Head of caudate nucleus (tissue), 42 donors: ENCODE measurements at places on chromosomes 3 and 15.

- DNase-seq: no peak
Observed at GRCh38 chr3:153957421-153957820, 163.8 kb upstream of the ARHGEF26 start.

GRCh38 chr3:127985216-127985615 lies 67.0 kb upstream of the SEC61A1 start:
- no peak for DNase-seq

DNA sequence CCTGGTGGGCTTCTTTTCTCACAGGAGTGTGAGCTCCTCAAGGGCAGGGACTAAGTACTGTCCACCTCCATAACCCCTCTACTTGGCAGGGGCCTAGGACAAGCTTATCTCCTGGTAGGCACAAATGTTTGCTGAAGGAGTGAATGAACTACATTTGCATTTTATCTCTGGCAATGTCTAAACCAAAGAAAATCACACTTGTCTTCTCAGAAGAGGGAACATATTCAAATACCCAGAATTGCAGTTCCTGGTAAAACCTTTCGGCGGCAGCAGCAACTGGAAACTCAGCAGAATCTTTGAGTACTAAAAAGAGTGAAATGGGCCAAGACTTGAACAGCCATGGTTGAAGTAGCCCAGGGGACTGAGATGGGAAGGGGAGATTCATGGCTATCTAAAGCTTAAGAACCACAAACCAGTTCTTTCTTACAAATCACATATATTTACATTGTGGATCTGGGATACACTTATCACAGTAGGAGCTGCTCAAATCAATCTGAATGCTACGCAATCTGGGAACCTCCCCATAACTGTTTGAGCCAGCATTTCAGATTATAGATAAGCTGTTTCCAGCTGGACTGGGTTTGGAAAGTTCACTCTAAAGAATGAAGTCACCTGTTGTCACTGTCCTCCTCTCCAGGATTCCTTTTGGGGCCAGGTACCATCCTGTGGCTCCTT lies 18.7 kb upstream of the PTPN9 start:
- DNase-seq: peak; percentile 23

DNA sequence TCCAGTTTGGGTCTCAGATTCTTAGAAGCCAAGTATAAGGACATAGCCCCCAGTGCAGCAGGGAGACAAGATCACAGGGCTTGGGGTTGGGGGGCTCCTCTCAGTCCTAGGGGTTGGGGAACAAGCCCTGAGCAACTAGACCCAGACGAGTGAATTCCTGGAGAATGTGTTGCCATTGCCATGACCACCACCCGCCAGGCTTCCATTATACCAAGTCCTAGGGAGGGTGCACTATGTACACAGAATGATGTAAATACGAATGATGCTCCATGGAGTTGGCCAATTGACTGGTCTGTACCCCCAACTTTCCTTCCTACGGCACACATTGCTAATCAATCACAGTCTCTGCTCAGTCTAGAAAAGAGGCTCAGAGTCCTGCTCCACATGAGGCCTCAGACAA lies 8.8 kb downstream of the IQCF1 start:
- no peak for DNase-seq

DNA sequence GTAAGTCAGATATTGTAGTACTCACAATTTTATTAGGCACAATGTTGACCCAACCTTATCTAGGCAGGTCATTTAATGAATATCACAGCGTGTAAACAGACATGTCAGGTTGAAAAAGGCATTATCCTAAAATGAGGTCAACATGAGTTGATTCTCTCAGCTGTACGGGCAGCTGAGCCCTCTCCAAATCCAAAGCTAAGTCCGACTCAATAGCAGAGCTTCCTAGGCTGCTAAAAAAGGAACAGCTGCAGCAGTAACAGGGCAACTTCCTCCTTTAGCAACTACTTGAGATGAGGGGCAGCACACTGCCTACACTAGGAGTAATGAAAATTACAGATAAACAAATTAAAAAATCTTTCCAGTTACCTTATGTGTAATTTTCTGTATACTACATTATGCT lies 189.2 kb downstream of the CADM2 start:
- DNase-seq: no peak

- no peak for DNase-seq
Observed at GRCh38 chr15:71451130-71451529, 335.9 kb downstream of the THSD4 start.

DNA sequence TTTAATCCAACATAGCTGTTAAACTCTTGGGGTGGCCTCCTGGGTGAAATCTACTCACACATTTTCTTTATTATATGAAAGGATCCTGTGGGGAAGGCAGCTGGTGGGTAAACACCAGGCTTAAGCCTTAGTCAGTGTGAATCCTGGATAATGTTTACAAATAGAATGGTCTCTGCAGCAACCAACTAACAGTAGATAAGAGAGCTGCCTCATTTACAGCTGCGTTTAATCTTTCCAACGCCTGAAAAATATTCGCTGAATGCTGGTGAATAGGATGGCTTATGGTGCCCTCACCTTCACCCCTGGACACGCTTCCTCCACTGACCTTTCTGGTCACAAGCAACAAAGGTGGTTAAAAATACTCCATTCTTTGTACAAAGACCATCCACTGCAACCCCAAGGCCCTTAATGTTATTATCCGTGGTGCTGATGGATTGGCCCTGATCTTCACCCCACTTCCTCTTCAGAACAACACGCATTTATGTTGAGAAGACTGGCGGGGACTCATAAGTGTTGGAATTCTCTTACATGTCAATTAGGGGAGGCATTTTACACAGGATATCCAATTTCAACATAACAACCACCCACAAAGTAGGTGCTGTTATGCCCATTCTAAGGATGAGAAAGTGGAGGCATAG lies 120.0 kb upstream of the FRMD4B start:
- no peak for DNase-seq

GRCh38 chr3:4418156-4418555 lies 48.9 kb downstream of the SUMF1 start:
- no peak for DNase-seq

DNA sequence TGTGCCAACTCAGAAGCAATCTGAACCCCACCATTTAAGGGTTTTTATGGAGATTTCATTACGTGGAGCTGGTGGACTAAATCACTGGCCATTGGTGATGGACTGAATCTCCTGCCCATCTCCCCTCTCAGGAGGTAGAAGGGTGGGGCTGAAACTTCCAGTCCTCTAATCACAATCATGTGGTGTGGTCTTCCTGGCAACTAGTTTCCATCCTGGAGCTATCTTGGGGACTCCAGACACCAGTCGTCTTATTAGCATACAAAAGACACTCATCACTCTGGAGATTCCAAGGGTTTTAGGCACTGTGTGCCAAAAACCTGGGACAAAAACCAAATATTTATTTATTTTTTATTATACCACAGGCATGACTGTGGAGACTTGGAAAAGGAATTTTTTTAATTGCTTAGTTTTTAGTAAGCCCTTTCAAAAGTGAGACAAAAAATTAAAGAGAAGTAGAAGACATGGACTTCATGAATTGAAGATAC lies 203.6 kb downstream of the WNT5A start:
- no peak for DNase-seq

DNA sequence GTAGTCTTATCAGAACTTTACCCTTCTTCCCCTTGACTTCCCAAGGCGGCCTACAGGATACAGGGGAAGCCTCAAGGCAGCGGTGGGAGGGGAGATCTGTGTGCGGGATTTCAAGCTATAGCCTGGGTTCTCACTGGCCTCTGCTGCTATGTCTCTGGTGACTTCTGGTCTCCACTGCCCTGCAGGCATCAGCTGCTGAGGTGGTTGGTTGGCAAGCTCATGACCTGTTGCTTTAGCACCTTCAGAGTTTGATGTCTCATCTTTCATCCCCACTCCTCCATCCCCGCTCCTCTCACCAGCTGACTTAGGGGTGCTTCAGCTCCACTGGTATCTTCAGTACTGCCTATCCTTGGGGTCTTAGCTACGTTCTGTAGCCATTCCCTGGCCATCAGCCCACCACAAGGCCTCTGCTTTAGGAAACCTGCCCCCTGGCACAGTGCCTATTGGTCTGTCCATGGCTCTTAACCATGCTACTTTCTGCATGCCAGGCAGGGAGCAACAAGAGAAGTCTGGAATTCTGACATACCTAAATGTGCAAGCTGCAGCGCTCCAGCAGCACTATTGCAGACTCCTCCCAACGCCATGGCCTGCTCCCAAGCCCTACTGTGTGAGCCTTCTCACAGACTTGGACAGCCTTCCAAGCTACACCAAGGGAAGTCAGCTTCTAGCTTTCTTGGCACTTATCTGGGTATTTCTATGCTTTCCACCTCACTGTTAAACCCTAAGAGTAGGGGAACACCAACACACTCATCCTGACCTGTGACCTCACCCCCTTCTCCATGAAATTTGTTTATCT lies 1.8 kb upstream of the YEATS2 start:
- DNase-seq: no peak

GRCh38 chr3:160707187-160707794 lies 30.3 kb downstream of the ARL14 start:
- DNase-seq: peak; percentile 23

GRCh38 chr3:18987862-18988447 lies 160.4 kb upstream of the KCNH8 start:
- DNase-seq: no peak

DNA sequence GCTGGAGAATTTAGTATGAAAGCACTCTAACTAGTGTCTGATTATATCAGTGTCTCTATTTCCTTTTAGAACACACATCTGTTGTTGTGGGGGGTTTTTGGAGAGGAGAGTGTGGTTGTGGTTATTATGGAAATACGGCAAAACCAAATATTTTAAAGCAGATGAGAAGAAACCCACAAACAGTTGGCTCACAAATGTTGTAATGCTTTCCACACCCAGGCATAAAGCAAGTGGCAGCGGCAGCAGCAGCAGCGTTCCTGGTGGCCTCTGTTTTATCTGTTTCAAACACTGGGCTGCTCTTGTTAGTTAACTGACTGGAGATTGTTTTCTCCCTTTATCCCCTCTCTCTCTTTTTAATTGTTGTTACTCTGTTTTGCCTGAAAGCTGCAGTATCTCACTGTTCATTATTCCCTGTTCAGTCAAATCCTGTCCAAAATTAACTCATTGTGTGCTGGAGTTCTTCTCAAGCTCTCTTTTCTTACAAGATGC lies 1045.5 kb upstream of the NR2F2 start:
- no peak for DNase-seq

DNA sequence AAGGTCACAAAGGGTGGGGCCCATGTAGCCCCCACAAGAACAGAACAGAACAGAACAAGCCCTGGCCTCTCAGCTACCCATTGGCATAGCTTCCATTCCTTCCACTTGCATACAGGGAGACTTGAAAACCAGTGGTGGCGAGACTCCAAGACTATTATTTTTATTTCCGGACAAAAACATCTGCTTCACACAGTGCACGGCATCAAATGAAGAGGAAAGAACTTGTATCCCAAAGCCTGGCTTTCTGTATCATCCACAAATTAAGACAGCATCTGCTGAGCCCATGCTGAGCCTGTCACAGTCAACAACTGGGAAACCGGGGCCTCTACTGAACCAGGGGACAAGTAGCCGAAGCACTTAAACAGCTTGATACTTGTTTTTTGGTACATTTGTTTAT lies 56.0 kb downstream of the CLEC3B start:
- DNase-seq: no peak

- DNase-seq: no peak
Observed at GRCh38 chr3:185739264-185739701, 85.6 kb downstream of the IGF2BP2 start.

DNA sequence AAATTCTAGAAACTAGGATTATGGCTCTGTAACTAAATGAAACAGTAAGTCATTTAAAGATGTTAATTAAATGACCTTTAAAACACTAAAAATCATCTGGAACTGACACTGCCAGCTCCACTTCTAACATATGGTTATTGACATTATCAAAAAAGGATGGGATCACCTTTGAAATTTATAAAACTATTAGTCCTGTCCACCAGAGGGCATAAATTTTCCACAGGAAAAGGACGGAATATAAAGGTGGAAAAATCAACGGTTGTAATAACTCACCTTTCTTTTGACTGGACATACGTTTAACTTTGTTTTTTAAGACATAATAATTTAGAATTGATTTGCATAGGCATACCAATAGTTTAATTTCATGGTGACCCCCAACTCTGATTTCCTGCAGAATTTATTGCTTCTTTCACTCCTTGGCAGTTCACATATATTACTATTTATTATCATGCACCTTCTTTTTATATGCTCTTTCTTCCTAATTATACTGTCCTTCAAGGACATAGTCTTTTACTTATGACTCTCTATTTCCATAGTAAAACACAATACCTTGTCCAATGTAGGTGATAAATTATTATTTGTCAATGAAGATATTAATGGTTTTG lies 345.7 kb downstream of the CADM2 start:
- no peak for DNase-seq

- no peak for DNase-seq
Observed at GRCh38 chr3:135448520-135448919, 517.0 kb upstream of the PPP2R3A start.

DNA sequence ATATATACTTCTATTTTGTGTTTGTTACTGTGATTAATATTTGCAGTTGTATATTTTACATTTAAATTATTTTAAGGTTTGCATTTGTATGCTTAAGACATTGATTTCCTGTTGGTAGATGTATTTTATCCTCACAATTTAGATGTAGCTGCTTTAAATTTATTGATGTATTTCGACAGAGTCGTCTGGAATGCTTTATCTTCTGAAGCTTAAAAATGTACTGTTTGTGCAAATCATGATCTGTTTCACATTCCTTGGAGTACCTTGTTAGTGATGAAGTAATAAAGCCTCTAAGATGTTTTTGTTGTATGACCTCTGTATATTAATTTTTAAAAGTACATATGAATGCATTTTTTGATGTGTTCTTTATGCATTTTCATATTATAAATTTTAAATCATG lies 1.9 kb downstream of the CHD2 start:
- no peak for DNase-seq

DNA sequence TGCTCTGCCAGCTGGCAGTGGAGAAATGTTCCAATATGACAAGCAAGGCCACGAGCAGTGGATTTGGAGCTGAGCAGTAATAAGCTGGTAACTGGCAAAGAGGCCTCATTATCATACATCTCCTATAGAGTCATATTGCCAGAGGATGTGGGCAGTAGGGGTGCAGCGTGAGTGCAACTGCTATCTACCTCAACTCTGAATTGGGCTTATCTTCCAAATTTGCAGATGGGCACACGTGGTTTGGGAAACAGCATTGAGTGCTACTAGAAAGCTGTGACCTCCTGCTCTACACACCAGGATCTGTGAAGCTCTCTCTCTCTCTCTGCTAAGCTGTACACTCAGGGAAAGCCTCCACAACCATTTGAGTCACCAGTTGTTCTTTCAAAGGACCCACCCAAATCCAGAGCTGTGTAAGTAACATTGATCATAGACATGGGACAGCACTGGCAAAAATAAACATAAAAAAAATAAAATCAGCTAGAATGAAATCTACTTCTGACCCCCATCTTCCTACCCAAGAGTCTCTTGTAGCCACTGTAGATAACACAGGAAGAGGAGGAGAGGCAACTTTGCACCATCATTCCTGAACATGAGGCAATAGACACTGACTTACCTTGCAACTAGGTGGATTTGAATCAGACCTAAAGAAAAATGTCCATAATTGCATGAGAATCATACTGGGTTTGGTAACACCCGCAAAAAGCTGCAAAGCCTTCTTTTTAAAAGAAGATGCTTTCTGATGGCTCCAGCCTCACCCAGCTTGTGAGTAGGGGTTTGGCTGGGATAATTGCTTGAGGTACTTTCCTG lies 82.9 kb upstream of the THBS1 start:
- no peak for DNase-seq

GRCh38 chr3:187027531-187028278 lies 97.4 kb downstream of the ST6GAL1 start:
- no peak for DNase-seq
